ENCODE measurements at places on chromosomes 6 and 20. TPM values are rescaled to one million over a fixed set of nuclear protein-coding genes. Genes with fewer than 3 reads are reported as not detected.

Gene CALHM6
- total RNA-seq = 2.1 TPM

DNA sequence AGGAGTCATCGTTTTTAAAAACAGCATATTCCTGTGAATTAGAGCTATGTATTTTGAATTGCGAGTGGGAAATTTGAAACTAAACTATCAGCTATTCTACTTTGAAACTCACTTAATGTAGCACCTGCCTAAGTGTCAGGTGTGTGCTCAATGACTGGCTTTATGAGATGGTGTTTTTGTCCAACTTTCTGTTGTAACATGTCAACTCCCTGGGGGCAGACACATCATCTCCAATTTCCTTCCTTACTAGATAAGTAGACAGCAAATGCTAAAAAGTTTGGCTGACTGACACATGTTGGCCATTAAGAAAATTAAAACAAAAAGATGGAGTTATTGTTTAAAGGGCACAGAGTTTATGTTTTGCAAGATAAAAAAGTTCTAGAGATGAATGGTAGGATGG, 226.9 kb downstream of the TFAP2B start:
- no peak for DNase-seq

GRCh38 chr20:36311141-36311853, 5.2 kb downstream of the DLGAP4 start:
- DNase-seq = peak; percentile 55

Gene HLA-DPA1
- total RNA-seq = 4.9 TPM

DNA sequence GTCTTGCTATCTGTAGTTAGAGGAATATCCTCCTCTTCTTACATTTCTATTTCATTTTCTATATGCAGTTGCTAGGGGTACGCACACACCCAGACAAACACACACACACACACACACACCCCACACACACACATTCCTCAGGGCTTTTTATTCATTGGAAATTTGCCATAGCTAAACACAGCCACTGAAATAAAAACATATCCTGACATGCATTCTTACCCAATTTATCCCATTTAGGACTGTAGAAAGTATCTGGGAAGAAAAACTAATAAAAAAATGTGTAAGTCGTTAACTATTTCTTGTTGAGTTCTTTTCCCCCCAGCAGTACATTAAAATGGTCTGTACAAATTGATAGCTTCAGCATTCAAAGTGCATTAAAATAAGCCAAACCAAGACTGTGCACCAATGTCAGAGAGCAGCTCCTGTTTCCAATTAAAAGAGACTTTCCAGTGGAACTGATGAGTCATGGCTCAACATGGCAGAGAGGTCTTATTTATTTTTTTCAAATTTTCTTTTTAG, 357.9 kb upstream of the AGPAT4 start:
- no peak for DNase-seq

Gene MROH8
- total RNA-seq = 1.1 TPM

Gene PAX1
- not detected for total RNA-seq

Gene YWHAB
- total RNA-seq = 69.2 TPM

Gene COX4I2
- 0.21 TPM for total RNA-seq

- no peak for DNase-seq
Observed at GRCh38 chr6:158912655-158913054, 87.3 kb downstream of the RSPH3 start.

Gene ADGRB3
- total RNA-seq = 0.22 TPM
